Suppressor macrophage (primary cell): ENCODE measurements at places on chromosomes 6 and 20.
A peak's percentile ranks its signal among the peaks of the same experiment; 100 is the strongest.

DNA sequence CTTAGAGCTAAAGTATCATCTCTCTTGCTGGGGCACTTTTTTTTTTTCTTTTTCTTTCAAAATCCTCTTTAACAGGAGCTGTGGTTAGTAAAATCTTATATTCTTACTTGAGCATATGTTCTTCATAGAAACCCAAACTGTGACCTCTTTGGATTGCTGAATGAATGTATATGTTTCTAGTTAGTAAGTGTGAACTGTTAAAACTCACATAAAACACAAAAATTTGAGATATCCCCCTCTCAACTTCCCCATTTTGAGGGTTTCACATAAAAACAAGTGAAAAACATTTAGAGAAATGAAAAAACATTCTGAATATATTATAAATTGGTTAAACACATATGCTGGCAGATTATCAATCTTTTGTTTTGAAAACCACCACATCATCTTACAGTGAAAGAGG, 78.1 kb downstream of the INSM1 start:
- no peak for DNase-seq

DNA sequence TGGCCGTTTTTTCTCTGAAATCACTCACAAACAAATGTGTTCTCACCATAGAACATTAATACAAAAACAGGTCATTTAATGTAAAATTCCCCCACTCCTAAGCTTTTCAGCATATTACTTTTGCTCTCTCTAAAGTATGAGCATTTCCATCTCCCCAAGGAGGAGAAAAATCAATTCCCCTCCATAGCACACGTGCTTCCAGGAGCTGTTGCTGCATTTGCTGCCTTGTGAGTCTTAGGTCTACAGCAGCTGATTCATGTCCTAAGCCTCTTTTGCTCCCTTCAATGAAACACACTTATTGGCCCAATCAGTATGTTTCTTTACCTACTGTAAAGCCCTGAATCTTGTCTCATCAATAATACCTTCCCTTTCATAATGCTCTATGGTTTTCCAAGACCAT, 6.4 kb upstream of the COL9A1 start:
- no peak for DNase-seq

DNA sequence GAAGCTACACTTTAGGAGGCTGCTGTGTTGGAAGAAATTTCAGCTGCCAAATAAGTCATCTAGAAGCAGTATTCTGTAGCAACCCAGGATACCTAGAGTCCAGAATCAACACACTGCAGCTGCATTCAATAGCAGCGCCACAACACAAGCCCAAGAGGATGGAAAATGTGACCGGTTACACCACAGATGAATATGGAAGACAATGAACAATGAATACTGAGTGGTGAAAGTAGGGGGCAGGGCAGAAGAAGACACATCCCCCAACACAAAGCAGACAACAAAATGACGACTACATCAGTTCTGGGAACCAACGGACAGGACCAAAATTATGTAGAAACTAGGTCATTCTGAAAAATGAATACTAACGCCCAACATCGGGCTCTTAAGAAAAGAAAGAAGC, 38.2 kb downstream of the KIF6 start:
- DNase-seq: no peak

DNA sequence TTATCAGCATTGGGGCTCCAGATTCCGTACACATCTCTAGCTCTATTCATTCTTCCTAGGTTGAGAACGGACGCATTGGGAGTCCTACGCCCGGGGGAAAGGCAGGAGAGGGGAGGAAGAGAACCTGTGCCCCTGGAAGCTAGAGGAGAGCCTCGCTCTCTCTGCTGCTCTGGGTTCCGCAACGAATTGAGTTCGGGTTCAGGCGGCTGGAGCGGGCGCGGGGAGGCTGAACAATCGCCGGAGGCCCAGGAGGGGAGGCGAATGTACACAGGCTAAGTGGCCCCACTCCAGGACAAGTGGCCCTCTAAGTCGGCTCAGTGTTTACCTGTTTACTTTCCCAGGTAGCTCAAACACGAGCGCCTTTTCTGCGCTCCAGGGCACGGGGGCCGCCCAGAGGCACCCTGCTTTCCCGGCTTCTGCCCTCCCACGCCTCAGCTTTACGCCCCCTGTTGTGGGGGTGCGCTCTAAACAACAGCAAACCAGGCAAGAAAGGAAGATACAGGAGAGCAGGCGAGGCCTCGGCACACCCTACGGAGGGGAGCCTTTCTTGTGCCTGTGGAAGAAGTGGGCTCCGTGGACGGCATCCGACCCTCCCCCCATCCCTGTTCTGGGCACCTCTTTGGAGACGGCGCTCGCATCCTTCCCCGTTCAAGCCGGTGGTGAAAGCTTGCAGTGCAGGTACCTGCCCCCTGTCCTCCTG, 4.6 kb upstream of the NKX2-2 start:
- DNase-seq: no peak

DNA sequence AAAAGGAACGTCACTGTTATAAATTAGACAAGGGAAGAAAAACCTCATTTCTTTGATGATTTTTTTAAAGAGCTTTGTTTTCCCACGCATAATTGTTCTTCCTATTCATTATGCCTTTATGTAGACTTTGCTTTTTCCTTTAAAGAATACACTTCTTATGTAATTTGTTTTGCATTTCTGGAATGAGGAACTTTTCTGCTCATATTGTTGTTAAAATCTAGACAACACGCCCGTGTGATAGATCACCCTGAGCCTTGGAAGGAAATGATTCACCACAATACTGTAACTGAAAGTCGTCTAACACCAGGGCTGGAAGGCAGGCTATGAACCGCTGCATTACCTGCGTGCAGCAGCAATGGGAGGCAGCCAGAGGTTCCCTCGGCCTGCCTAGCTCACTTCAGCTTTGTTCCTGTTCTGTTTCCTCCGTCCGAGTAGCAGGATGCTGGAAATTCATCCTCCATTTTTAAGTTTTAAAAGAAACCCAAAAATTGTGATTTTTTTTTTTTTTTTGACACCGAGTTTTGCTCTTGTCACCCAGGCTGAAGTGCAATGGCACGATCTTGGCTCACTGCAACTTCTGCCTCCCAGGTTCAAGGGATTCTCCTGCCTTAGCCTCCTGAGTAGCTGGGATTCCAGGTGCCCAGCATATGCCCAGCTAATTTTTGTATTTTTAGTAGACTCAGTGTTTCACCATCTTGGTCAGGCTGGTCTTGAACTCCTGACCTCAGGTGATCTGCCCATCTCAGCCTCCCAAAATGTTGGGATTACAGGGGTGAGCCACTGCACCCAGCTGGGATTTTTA, 49.6 kb upstream of the ZNF217 start:
- peak; percentile 84 for DNase-seq

GRCh38 chr6:44471271-44471981, 83.9 kb downstream of the CDC5L start:
- DNase-seq: no peak

GRCh38 chr6:43780941-43781928, 11.2 kb downstream of the VEGFA start:
- no peak for DNase-seq

GRCh38 chr6:40900791-40901190, 138.2 kb downstream of the UNC5CL start:
- no peak for DNase-seq
